M059J (cell line): ENCODE measurements at places on chromosomes 7 and 10.

GRCh38 chr10:62819141-62819920, 3.2 kb upstream of the EGR2 start:
- no peak for DNase-seq

DNA sequence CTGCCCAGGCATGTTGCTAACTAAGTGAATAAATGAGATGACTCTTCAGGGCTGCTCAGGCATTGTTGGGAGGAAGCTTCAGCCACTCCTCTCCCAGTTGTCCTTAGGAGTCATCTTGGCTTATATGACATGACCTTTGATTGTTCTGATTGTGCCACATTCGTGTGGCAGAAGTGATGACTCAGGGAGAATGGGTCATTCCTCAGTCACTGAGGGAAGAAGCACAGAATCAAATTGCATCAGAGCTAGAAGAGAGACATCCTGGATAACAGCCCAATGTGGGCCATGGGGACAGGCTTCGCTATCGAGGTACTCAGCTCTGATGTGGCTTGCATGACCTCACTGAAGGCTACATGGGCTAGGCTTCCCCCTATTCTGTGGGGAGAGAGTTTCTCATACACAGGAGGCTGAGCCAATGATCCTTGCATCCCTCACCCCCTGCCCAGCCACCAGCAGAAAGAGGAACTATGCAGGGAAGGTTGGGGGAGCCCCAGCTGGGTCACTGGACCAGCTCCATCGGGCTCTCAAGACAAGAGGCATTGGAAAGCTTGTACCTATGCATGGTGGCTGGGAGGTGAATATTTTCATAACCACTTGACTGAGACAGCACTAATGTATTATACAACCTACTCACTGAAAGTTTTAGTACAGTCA, 6.0 kb upstream of the HMX3 start:
- peak; percentile 57 for DNase-seq

DNA sequence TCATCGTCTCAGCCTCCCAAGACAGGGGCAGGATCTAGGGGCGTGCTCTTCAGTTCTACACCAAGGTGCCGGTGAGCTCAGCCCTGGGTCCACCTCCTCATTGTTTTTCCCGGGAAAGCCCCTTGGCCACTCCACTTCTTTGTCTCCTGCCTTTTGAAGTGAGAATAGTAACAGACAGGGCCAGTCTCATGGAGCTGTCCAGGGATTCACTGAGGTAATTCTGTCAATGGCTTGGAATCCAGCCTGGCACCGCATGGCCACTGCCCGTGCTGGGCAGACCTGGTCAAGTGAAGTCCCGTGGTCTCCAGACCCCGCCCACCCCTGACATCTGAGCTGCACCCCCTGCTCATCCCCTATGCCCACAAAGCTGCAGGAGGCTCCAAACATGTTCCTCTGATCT, 138.9 kb downstream of the TNS3 start:
- DNase-seq, result no peak

DNA sequence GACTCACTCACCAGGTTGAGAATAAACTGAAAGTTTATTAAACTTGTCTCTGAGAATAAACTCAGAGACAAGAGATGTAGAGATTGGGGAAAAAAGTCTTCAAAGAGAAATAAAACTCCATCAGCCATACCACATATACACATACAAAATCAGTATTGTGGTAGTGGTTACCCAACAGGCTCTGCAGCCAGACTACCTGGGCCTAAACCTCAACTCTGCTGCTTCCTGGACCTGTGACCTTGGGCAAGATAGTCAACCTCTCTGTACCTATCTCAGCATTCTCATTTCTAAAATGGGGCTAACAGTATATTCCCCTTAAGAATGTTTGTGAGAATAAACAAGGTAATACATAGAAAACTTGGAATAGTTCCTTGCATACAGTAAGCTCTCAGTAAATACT, 15.3 kb downstream of the TPK1 start:
- no peak for DNase-seq

GRCh38 chr7:121330053-121330833, 1.4 kb downstream of the WNT16 start:
- DNase-seq, result no peak
